ENCODE measurements at places on chromosomes 2 and 18. TPM values are rescaled to one million over a fixed set of nuclear protein-coding genes. Genes with fewer than 3 reads are reported as not detected.

FSIP2 gene
- 2.0 TPM for total RNA-seq

DNA sequence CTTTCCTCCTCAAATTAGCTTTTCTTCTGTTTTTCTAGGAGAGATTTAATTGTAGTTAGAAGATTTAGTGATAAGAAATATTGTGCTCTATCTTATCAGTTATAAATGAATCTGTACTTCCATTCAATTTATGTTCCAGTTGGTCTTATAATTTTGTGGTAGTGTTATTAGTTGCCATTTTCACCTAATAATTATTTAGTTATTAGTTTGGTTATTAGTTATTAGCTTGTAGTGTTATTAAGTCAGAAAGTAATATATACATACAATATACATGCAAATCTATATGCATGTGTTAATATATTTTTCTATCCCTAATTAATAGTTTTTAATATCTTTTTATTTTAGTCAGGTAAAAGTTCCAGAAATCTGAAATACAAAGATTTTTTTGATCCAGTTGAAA, 3.2 kb downstream of the MPHOSPH10 start:
- H3K4me1 ChIP-seq, result peaks cover 33% of the 10 kb centered on the region
- peaks cover 48% of the 10 kb centered on the region for H3K36me3 ChIP-seq
- H3K27me3 ChIP-seq, result no peaks in the 10 kb centered on the region
- H3K4me3 ChIP-seq, result no peak overlapping the region
- no peak overlapping the region for H3K27ac ChIP-seq

DNA sequence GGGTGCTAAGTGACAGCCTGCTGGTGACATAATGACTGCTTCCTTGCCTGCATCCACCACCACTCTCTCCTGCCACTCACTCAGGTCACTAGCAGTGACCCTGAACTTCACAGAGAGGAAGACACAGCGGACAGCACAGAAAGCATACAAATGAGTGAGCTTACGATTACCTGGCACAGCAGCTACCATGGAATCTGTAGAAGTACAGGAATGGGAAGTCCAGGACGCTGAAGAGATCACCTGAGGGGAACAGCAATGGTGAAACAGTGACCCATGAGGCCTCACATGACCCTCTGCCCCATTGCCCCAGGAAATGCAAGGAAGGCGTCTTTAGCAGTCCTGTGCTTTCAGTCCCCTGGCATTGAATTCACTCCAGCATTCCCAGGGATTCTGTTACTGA, 96.7 kb upstream of the RIOK3 start:
- peaks cover 5% of the 10 kb centered on the region for H3K4me1 ChIP-seq
- no peak for DNase-seq
- no peaks in the 10 kb centered on the region for H3K27me3 ChIP-seq
- H3K4me3 ChIP-seq, result no peak overlapping the region
- peaks cover 8% of the 10 kb centered on the region for H3K36me3 ChIP-seq

DNA sequence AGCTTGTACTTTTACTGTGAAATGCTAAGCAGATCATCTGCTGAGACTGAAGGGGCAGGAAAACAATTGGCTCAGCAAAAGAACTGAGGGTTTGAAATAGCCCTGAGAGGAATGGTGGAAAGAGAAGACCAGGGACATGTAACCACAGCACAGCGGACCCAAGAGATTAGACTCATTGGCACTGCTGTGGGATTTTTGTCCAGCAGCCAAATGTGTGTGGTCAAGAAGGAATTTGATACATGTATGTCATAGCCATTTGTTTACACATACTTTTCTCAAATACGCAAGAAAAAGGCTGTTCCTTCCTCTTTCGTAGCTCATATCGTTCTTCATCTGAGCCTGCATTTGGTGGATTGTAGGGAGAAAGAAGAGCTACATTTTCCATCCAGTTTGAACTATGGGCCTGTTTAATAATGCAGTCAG, 73.8 kb downstream of the TRABD2A start:
- DNase-seq, result peak; percentile 66
- peaks cover 14% of the 10 kb centered on the region for H3K4me1 ChIP-seq
- no peaks in the 10 kb centered on the region for H3K27me3 ChIP-seq
- H3K27ac ChIP-seq, result peak overlapping the region; percentile 84
- no peak overlapping the region for H3K4me3 ChIP-seq

SH3RF3 gene
- total RNA-seq, result 11.1 TPM

- DNase-seq, result no peak
- H3K27me3 ChIP-seq, result no peaks in the 10 kb centered on the region
- H3K4me1 ChIP-seq, result no peaks in the 10 kb centered on the region
- H3K27ac ChIP-seq, result no peak overlapping the region
- H3K4me3 ChIP-seq, result no peak overlapping the region
- H3K36me3 ChIP-seq, result no peaks in the 10 kb centered on the region
These were observed 8.8 kb upstream of the FAM98A start for GRCh38 chr2:33607905-33608304.

- no peaks in the 10 kb centered on the region for H3K4me1 ChIP-seq
- H3K4me3 ChIP-seq, result no peak overlapping the region
- H3K27me3 ChIP-seq, result no peaks in the 10 kb centered on the region
- no peak for DNase-seq
These were observed 807.2 kb downstream of the LRP1B start for GRCh38 chr2:141323571-141323970.

DNA sequence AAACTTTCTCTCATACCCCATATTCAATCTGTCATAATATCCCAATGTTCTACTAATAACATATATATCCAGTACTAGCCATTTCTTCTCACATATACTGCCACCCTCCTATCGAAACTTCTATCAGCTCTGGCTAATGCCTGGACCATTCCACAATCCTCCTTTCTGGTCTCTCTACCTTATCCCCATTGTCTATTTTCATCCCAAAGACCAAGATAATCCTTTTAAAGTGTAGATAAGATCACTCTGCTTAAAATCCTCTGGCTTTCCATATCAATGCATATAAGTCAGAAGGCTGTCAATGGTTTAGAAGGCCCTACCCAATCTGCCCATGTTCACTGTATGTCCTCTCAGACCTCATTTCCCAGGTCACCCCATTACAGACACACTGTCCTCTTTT, 229.6 kb downstream of the ZEB2 start:
- H3K27ac ChIP-seq, result no peak overlapping the region
- no peaks in the 10 kb centered on the region for H3K36me3 ChIP-seq
- no peak for DNase-seq
- H3K4me3 ChIP-seq, result no peak overlapping the region

ABHD1 gene
- not detected for total RNA-seq

DNA sequence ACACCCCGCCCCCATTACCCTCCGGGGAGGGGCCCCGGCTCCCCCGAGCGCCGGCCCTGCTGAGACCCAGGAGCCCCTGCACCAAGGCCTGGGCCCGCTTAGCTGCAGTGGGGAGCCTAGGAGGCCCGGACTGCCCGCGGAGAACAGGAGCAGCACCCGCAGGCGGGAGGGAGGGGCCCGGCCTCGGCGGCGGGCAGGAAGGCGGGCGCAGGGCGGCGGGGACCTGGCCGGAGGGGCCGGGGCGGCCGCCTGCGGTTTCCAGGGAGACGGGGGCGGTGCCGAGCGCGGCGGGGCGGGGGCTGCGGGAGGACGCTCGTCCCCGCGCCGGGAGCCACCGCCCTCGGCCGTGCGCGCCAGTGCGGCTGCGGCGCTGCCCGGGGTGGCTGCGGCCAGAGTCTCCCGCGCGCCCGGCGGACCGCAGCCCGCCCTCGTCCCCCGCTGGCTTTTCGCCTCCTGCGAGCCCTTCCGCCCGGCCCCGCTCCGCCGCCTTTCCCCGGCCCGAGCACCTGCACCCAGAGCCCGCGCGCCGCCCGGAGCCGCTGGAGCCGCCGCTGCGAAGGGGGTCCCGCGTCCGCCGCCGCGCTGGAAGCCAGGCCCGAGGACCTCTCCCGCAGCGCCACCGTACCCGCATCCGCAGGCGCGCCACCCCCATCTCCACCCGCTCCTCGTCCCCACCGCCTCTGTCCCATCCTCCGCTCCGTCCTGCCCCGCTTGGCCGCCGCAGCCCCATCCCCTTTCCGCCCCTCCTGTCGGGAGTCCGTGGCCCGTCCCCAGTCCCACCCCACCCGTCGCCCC, 17.2 kb downstream of the GPC1 start:
- peaks cover 100% of the 10 kb centered on the region for H3K27me3 ChIP-seq
- peak overlapping the region; percentile 36 for H3K4me3 ChIP-seq
- peak; percentile 73 for DNase-seq
- no peaks in the 10 kb centered on the region for H3K4me1 ChIP-seq

GRCh38 chr2:85840091-85840490, 48.7 kb downstream of the ST3GAL5 start:
- no peak overlapping the region for H3K27ac ChIP-seq
- H3K4me1 ChIP-seq, result no peaks in the 10 kb centered on the region

DNA sequence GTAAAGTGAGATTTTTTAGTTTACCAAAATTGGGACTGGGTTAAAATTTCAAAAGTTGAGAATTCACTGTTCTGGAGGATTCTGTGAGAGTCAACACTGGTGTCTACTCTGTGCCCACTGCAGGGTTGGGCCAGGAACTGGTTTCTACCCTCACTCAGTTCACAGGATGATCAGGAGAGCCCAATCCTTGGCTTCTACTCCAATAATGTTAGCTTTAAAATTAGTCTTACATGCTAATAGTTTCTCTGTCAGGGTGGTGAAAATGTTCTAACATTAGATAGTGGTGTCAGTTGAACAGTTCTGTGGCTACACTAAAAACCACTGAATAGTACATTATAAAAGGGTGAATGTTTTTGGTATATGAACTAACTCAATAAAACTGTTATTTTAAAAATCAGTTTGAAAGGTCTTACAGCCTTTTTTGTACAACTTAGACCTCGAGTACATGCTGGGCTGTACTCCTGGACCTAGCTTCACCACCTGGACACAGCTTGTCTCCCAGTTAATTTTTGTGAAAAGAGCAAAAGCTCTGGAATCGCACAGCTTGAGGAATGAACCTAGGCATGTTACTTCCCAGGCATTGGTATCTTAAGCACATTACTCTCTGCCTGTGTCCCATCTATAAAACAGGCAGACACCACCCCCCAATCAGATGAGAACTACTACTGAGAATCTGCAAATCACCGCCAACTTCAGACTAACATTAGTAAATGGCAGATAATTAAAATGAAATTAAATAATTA, 44.4 kb downstream of the ACVR1 start:
- H3K4me1 ChIP-seq, result peaks cover 15% of the 10 kb centered on the region
- no peak overlapping the region for H3K4me3 ChIP-seq
- H3K36me3 ChIP-seq, result no peaks in the 10 kb centered on the region
- peak overlapping the region; percentile 66 for H3K27ac ChIP-seq
- DNase-seq, result no peak
- H3K27me3 ChIP-seq, result no peaks in the 10 kb centered on the region

DNA sequence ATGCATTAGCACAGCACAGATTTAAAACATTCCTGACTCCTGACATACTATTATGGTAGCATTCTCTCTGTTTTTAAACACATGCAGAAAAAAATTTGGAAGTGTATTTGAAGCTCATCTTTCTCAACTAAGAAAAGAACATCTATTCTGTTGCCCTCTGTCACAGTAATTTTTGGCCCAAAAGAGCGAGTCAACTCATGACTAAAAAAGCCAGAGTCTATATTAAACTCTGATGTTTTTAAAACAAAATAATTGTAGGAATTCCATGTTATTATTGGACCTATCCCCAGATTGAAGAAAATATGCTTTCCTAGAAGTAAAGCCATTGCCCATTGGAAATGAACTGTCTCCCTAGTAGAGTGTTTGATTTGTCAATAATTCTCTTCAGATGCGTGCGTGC, 96.7 kb downstream of the CRIM1 start:
- no peak overlapping the region for H3K4me3 ChIP-seq
- H3K36me3 ChIP-seq, result peaks cover 9% of the 10 kb centered on the region
- no peak overlapping the region for H3K27ac ChIP-seq
- H3K27me3 ChIP-seq, result no peaks in the 10 kb centered on the region
- H3K4me1 ChIP-seq, result peaks cover 13% of the 10 kb centered on the region

DNA sequence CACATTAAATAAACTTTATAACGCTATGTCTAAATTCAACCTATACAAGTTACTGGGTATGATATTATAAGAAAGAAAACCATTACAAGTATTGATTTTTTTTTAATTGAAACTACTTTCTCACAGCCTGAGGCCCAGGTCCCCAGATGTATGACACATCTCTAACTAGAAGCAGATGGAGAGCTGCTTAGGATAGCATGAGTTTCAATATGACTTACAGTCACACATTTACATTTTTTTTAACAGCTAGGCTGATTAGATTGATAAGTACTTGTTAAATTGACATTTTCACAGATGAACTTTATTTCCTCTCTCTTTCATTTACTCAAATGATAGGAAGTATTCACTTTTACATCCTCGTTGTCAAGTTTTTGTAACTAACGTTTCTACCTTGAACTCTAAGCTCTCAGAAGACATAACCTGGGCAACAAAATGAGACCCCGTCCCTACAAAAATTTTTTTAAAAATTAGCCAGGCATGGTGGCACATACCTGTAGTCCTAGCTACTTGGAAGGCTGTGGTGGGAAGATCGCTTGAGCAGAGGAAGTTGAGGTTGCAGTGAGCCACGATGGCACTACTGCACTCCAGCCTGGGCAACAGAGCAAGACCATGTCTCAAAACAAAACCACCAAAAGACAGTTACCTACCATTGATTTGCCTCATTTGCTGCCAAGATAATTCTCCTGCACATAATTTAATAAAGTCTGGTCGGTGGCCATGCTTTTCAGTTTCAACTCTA, 52.4 kb downstream of the STK39 start:
- H3K27ac ChIP-seq, result no peak overlapping the region
- peaks cover 17% of the 10 kb centered on the region for H3K4me1 ChIP-seq
- no peak overlapping the region for H3K4me3 ChIP-seq
- no peak for DNase-seq

DNA sequence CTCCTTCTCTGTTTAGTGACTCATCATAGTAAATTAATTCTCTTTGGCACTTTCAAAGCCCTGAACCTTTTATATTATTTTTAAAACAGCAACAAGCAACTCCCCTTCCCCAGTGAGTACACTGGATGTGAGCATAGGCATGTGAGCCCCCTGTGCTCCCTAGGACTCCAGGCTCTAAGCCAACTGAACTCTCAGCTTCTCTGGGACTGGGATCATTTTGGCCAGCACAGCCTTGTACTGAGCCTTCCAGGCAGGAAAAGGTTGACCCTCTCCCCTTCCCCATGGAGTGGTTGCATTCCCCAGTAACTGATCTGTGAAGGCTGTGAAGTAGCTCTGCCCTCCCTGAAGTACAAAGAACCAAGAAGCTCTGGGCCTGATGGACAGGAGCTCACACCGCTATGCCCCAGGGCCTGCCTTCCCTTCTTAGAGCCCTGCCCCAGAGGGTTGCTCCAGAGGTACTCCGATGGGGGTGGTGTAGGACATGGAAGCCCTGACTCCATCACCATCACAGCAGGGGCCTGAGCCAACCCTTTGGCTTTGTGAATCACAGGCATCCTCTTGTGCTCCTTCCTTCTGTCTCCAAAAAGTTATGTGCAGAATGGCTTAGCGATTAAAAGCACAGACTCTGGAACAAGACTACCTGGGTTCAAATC, 57.8 kb downstream of the ADD2 start:
- no peak overlapping the region for H3K27ac ChIP-seq
- H3K36me3 ChIP-seq, result no peaks in the 10 kb centered on the region
- H3K4me3 ChIP-seq, result no peak overlapping the region
- no peaks in the 10 kb centered on the region for H3K27me3 ChIP-seq
- H3K4me1 ChIP-seq, result no peaks in the 10 kb centered on the region
- no peak for DNase-seq

LYPD1 gene
- total RNA-seq, result 5.6 TPM

Data from left lung (tissue), 14 donors.